ENCODE measurements at places on chromosomes 7 and 10.

- H3K27me3 ChIP-seq: no peaks in the 10 kb centered on the region
- no peaks in the 10 kb centered on the region for H3K4me1 ChIP-seq
- no peak for DNase-seq
- no peaks in the 10 kb centered on the region for H3K36me3 ChIP-seq
Observed at GRCh38 chr10:100882252-100882651, 30.5 kb upstream of the SLF2 start.

DNA sequence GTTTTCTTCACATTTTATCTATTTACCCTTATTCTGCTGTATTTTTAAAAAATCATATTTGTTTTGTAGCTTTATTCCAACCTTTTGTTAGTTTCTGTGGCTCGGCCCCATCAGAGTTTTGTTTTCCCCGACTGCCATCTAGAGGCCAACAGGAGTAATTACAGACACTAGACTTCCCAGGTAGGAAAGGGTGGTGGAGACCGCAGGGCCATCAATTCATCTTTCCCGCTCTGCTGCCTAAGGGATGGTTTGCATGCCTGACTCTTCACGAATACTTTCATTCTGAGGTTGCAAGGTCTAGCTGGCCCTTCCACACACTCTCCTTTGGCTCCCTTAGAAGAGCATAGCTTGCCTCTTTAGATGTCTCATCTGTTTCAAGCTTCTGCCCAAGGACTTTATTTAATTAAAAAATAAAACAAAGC is 38.3 kb downstream of the LYZL2 start:
- no peaks in the 10 kb centered on the region for H3K4me1 ChIP-seq
- H3K27me3 ChIP-seq: no peaks in the 10 kb centered on the region
- H3K4me3 ChIP-seq: no peak overlapping the region
- H3K27ac ChIP-seq: no peak overlapping the region
- no peaks in the 10 kb centered on the region for H3K36me3 ChIP-seq

DNA sequence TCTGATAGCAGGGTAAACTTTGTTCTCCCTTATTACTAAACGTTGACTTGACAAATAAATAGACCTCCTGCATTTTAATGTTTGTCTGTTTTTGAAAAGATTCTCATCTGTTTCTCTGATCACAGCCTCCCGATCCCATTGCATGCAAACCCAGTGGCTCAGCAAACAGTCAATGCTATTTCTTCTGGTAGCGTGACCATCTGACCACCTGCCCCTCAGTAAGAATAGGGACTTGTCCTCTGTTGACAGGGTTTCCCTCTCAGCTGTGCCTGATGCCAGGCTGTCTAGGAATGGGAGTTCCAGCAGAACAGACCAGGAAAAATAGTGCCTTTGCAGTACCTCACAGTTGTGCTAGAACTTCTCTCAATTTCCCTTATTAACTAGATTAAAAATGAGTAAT is 40.7 kb upstream of the EBLN1 start:
- no peaks in the 10 kb centered on the region for H3K36me3 ChIP-seq
- H3K27ac ChIP-seq: no peak overlapping the region
- no peak for DNase-seq
- peaks cover 27% of the 10 kb centered on the region for H3K27me3 ChIP-seq
- H3K4me1 ChIP-seq: no peaks in the 10 kb centered on the region

DNA sequence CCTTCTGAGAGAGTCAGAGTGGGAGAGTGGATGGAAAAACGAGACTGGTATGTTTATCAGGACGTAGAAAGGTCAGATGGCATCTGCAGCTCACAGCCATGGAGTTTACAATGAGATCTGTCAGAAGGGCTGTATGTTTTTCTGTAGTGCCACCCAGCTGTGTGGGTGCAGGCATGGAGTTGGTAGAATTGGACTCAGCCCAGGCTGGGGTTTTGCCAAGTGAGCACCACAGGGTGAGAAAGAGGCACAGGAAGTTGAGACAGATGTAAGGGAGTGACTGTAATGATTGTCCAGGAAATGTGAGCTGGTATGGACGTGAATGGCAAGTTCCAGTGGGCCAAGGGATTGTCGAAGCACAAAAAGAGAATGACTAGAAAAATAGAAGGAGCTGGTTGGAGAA is 9.1 kb upstream of the ZYX start:
- H3K36me3 ChIP-seq: no peaks in the 10 kb centered on the region
- no peak overlapping the region for H3K4me3 ChIP-seq
- peaks cover 8% of the 10 kb centered on the region for H3K4me1 ChIP-seq
- no peak overlapping the region for H3K27ac ChIP-seq

DNA sequence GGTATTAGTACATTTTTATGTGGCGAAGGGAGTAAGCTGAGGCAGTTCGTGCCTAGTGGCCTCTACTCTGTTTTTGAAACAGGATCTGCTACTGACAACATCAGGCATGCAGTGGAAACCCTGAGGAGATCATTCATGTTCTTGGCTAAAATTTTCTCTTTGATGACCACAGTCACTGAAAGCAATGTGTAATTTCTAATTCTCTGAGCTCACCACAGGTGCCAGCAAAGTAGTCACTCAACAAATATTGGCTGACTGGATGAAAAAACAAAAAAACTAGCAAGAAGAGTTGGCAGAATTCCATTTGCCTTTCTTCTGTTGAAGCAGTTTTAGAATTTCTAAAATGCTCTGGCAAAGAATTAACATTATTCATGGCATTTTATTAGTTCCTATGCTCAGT is 176.5 kb upstream of the KCTD7 start:
- H3K4me1 ChIP-seq: no peaks in the 10 kb centered on the region
- no peaks in the 10 kb centered on the region for H3K27me3 ChIP-seq
- no peak overlapping the region for H3K27ac ChIP-seq
- no peak for DNase-seq
- H3K36me3 ChIP-seq: no peaks in the 10 kb centered on the region

DNA sequence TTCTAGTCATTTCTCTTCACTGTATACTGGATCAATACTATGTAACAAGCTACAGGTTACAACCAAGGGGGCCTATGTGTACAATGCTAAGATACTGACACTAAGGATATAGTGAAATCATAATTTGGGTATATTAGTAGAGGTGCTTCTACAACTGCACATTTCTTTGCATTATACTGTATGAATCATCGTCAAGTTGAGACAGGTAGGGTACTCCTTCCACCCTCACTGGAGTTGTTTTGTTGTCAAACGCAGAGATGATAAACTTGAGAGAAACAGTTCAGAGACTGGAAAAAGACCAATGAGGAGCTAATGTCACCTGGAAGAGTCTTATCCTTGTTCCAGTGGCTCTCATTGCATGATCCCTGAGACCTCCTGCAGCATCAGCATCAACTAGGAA is 208.2 kb upstream of the PRPS1L1 start:
- no peaks in the 10 kb centered on the region for H3K27me3 ChIP-seq
- H3K4me1 ChIP-seq: peaks cover 3% of the 10 kb centered on the region
- H3K36me3 ChIP-seq: no peaks in the 10 kb centered on the region
- H3K27ac ChIP-seq: no peak overlapping the region
- DNase-seq: no peak

- no peak overlapping the region for H3K4me3 ChIP-seq
- DNase-seq: no peak
- H3K36me3 ChIP-seq: no peaks in the 10 kb centered on the region
- H3K27ac ChIP-seq: no peak overlapping the region
- H3K27me3 ChIP-seq: no peaks in the 10 kb centered on the region
- H3K4me1 ChIP-seq: no peaks in the 10 kb centered on the region
Observed at GRCh38 chr7:83101530-83101929, 61.2 kb downstream of the PCLO start.

DNA sequence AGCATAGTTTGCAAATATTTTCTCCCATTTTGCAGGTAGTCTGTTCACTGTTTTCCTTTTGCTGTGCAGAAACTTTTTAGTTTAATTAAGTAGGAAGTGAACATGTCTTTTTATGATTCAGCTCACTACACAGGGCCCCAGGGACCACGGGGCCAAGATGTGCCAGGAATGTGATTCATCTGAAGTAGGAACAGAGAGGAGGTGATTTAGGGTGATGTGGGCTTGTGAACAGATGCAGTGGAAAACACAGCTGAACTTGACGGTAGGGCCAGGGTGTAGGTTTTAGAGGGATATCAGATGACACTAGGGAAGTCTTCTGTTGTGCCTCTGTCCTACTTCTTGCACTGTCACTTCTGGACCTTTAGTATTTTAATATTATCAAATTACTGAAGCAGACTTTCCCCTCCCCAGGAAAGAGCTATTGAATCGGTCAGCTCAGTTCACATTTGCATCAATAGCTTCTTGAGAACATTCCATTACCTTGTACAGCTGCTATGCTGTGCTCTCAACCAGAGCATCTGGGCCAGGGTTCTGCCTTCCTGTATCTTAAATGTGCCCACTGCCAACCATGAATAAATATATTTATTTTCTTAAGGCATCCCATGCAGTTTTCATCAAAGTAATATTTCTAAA is 96.9 kb downstream of the OSBPL3 start:
- H3K27ac ChIP-seq: no peak overlapping the region
- H3K36me3 ChIP-seq: peaks cover 8% of the 10 kb centered on the region
- no peaks in the 10 kb centered on the region for H3K27me3 ChIP-seq
- no peaks in the 10 kb centered on the region for H3K4me1 ChIP-seq
- DNase-seq: no peak

DNA sequence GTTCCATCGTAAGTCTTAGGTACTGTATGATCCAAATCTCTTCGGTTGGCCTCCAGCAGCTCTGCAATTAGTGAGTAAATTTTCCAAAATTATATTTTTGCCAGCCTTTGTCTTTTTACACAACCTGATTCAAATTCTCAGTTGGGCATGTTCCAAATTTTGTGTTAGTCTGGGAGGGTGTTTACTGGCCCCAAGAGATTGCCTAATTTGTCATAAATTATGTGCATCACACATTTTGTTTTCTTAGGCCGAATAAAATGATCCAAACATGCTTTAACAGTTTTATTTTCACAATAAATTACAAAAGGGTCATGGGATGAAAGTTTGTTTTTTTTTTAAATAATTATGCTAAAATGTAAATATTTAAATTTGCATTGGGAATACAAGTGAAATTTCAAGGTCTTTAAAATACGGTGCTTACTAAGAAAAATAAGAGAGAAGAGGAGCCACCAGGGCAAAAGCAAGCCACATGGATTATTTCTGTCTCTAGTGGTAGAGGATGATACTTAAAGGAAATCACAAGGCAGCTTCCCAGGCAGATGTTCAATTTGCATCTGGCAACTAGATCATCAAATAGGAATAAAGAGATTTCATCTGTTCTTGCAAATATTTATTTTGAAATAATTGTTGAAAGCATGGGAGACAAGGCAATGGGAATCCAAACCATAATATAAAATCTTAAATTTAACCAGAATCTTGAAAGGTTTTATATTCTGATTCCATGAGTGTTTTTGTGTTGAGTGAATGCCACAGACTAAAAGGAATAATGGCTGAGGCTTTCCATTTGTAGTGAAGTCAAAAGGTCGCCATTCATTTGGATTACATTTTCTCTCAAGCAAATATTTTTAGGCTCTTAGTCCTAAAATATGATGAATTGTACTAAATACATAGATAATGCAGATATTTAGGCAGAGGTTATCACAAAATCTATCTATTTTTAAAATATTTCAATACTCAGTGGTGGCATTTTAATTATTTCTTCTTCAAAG is 111.1 kb downstream of the MDFIC start:
- no peak overlapping the region for H3K4me3 ChIP-seq
- no peaks in the 10 kb centered on the region for H3K4me1 ChIP-seq
- H3K27ac ChIP-seq: no peak overlapping the region
- no peaks in the 10 kb centered on the region for H3K36me3 ChIP-seq

All from small intestine (tissue), 16 donors.